ENCODE measurements at places on chromosomes 1 and 21.

GRCh38 chr1:7655354-7655753 lies 115.7 kb upstream of the VAMP3 start:
- DNase-seq: no peak

DNA sequence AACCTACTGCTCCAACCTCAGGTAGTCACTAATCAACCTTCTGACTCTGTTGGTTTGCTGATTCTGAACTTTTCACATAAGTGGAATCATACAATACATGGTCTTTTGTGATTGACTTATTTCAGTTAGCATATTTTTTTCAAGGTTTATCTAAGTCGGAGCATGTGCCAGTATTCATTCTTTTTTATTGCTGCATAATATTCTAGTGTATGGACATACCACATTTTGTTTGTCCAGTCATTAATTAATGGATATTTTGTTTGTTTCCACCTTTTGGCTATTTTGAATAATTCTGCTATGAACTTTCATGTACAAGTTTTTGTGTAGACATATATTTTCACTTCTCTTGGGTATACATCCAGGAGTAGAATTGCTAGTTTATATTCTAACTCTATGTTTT lies 53.0 kb upstream of the LRRN2 start:
- DNase-seq: no peak

DNA sequence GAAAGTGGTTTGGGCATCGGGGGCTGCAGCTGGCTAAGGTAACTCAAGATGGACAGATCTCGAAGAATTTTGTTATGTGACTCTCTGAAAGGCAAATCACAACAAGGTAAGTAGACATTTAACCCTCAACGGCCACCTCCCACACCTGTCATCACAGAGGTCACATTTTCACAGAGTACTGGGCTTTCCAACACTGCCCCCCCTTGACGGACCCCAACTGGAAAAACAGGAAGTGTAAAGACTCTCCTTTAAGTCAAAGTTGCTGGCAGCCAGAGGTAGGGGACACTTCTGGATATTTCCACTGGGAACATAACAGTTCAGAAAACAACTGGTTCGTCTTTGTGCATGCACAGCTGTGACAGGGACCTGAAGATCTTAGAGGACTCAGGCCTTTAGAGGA lies 22.3 kb downstream of the NOL9 start:
- DNase-seq: no peak

- no peak for DNase-seq
Measured at GRCh38 chr1:115757326-115757725, 11.2 kb downstream of the CASQ2 start.

- no peak for DNase-seq
Measured at GRCh38 chr1:38958967-38959366, 17.3 kb upstream of the RHBDL2 start.

DNA sequence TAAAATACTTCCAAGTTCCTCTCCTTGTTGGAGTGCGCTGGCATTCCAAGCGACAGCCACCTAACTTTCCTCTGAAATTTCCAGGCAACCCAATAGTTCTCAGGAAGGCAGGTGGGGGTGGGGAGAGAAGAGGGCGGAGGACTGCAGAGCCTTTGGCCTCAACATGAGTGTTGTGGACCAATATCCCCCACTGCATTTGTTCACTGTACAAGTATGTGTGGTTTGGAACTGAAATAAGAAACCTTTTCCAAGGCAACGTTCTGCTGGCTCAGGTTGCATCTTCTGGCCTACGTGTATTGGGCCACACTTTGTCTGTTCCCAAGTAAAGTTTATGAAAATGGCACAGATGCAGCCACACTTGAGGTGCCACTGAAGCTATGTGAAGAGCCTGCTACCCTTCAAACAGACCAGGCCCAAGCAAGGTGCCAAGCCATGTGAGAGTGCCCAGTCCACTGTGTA lies 153.4 kb downstream of the DHRS3 start:
- DNase-seq: no peak

DNA sequence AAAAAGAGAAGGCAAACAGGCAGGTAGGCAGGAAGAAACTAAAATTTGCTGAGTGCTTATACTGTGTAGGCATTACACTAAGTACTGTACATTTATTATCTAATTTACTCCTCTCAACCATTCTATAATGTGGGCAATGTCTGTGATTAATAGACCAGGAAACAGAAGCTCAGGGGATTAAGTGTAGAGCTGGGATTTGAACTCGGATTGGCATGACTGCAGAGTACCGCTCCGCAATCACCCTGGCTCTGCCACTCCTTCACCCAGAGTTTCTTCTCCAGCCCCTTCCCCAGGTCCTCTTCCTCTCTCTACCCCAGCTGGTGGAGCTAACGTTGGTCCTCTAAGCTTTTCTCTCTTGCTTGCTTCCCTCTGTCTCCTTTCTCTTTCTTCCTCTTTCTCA lies 11.5 kb upstream of the S100A2 start:
- no peak for DNase-seq

GRCh38 chr1:159779403-159779851 lies 1.3 kb upstream of the DUSP23 start:
- DNase-seq: no peak

DNA sequence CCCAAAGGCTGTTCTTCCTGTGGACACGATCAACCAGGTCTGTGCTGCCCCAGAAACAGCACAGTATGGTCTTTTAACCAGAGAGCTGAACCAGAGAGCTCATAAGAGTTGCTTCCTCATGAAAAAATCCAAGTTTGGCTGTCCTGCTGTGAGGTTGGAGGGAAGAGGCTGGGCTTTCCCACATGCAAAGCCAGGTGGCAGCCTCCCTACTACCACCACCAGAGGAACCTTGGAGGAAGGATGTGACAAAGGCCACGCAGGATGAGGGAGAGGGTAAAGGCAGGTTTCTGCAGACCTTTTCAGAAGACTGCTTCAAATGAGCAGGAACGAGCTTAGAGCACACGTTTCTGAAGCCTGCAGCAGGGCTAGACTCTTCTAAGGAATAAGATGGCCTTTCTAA lies 27.1 kb downstream of the FAM78B start:
- no peak for DNase-seq

DNA sequence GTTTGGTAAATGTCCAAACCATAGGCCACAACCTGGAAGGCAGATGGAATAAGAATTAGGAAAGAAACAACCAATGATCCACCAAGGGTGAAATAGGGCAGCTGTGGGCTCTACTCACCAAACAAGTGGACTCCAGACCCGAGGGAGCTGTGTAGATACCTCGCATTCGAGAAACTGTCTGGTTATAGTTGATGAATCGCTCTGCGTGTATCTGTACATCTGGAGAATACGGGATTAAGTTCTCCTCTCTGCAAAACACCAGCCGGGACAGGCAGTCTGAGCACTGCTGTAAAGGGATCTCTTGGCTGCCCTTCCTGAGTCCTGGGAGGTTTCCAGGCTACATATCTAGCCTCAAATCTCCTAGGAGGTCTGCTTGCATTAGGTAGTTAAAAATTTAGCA lies 9.4 kb upstream of the UBR4 start:
- no peak for DNase-seq

DNA sequence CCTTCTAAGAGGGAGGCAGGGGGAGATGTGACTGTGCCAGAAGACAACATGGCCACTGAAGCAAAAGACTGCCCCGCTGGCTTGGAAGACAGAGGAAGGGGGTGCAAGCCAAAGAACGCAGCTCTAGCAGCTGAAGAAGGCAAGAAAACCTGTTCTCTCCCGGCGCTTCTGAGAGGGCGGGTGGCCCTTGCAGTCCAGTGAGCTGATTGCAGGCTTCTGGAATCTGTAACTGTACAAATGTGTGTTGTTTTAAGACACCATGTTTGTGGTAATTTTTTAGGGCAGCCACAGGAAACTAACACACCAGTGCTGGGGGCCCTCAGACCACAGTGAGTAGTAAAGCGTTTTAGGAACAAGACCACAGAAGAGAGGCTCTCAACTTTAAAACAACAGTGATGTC lies 47.0 kb downstream of the CD46 start:
- no peak for DNase-seq

GRCh38 chr1:173100476-173101107 lies 49.9 kb upstream of the TNFSF18 start:
- no peak for DNase-seq

- DNase-seq: no peak
Measured at GRCh38 chr1:45846931-45847330, 43.5 kb downstream of the MAST2 start.

- DNase-seq: no peak
Measured at GRCh38 chr1:203335503-203335902, 15.4 kb downstream of the FMOD start.

GRCh38 chr1:159753386-159753785 lies 27.4 kb upstream of the DUSP23 start:
- DNase-seq: no peak

GRCh38 chr21:39077876-39078275 lies 105.4 kb downstream of the PSMG1 start:
- no peak for DNase-seq

GRCh38 chr1:39646232-39647081 lies 7.0 kb upstream of the HEYL start:
- DNase-seq: no peak

GRCh38 chr1:243667133-243667532 lies 182.9 kb downstream of the AKT3 start:
- DNase-seq: no peak

DNA sequence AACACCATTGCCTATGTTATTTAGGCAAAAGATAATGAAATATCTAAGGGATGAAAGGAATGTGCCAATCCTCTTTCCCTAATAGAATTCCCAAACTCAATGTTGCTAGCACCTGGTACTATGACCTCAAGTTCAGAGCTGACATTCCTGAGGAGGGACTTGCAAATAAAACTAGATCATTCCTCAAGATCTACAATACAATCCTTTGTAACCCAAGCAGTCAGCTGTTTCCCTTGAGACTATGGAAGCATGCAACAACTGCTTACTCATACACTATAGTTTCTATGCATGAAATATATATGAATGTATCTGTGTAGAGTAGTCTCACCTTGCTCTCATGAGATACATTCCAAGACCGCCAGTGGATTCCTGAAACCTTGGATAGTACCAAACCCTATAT lies 65.0 kb downstream of the ABL2 start:
- DNase-seq: no peak

- no peak for DNase-seq
Measured at GRCh38 chr1:35532497-35533223, 24.5 kb downstream of the KIAA0319L start.

All from substantia nigra (tissue), 51 donors.